ENCODE measurements at places on chromosomes 2 and 18.
A peak's percentile ranks its signal among the peaks of the same experiment; 100 is the strongest.

GRCh38 chr2:176092270-176093144 lies at the start of gene HOXD13:
Gene HOXD13 (plus strand): TSS chr2:176092721. CDS start chr2:176092891, 170 bp downstream.
- DNase-seq, result no peak

GRCh38 chr2:73983322-73984202 lies 1.1 kb upstream of the TET3 start:
- DNase-seq, result no peak

DNA sequence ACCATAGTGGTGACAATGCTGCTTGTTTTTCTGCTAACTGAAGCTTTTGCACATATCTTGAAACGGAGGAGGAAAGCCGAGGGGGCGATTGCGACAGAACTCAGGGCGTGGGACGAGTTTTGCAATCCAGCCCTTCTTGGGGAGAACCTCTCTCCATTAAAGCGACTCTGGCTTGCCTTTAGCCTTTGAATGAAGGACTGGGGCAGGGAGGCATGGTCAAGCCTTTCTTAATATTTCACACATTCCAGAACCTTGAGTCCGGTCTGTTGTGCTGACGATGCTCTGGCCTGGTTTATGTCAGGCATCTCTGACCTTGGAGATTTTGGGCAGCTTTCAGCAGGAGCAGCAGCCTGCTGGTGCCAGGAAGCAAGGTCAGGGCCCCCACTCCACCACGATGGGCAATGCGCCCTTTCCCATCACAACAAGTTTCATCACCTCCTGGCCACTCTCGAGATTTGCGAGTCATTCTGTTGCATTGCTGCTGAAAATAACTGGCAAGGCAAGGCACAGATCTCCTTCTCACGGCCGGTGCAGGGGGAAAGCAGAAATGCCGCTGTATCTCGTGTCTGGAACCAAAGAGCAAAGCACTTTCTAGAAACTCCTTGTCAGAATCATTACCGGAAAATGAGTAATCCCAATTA lies 10.8 kb downstream of the EMILIN2 start:
- no peak for DNase-seq

GRCh38 chr2:97617911-97618310 lies 28.0 kb upstream of the COX5B start:
- no peak for DNase-seq

DNA sequence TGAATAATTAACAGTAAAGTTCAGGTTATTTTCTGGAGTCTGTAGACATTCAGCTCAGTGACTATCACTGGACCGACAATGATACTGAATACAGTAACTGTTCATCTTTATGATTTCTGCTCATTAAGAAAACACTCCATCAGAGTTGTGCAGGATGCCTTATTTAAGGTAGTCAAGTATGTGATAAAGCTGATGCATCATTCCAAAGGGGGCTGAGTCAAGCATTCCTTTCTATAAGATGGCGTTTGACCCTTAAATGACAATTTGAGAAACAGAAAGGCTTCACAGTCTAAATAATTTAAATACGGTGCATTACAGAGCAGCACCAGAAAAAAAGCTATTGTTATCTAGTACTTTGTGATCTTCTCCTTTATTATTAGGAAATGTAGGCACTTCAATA lies 131.1 kb downstream of the CDH2 start:
- no peak for DNase-seq

- DNase-seq, result no peak
These were observed 70.4 kb upstream of the ARHGAP15 start for GRCh38 chr2:143058851-143059250.

- DNase-seq, result peak; percentile 77
These were observed 20.9 kb upstream of the TANK start for GRCh38 chr2:161139098-161139987.

GRCh38 chr18:24488824-24489493 lies 28.5 kb downstream of the HRH4 start:
- peak; percentile 45 for DNase-seq

- DNase-seq, result no peak
These were observed 52.0 kb downstream of the STAT1 start for GRCh38 chr2:190961918-190962487.

- DNase-seq, result no peak
These were observed 52.7 kb upstream of the CALCRL start for GRCh38 chr2:187500585-187501359.

- DNase-seq, result no peak
These were observed 36.4 kb downstream of the PKDCC start for GRCh38 chr2:42084231-42084671.

DNA sequence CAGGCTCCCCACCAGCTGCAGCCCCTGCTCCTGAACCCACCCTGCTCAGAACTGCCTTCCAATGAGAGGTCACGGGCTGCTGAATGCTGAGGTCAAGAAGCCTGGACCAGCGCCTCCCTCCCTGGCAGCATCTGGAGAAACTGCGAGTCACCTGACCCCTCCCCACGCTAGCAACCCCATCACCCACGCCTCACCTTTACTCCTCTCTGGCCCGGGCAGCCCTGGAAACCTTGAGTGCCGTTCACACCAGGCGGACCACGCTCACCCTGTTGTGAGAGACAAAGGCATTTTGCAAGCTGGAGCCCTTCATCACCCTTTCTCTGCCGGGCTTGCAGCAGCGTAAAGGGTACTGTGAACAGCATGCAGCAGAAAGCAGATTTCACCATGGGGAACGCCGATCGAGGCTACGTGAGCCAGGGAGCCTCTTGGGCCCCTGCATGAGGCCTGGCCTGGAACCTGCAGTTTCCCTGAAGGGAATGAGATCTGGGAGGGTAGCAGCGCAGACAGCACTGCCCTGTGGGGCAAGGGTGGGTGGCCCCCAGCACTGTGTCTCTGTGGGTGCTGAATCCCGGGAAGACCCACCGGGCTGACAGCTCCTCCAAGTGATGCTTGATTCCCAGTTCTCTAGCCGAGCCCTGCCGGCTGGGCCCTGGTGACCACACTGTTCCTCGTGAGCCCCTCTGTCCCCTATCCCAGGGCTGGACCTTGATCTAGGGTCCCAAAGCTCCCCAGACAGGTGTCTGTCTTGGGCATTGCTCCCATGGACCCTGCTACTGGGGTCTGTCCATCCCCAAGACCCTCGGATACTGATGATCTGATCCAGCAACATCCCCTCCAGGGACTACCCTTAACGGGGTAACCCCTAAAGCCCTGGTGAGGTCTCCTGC lies 53.8 kb downstream of the COL6A3 start:
- no peak for DNase-seq

All from CD4-positive, alpha-beta T cell treated with Interleukin-4 for 4 hours (primary cell).